ENCODE measurements at places on chromosomes 12 and 14.

GRCh38 chr12:52692254-52692653 lies 11.1 kb downstream of the KRT77 start:
- no peak for DNase-seq

DNA sequence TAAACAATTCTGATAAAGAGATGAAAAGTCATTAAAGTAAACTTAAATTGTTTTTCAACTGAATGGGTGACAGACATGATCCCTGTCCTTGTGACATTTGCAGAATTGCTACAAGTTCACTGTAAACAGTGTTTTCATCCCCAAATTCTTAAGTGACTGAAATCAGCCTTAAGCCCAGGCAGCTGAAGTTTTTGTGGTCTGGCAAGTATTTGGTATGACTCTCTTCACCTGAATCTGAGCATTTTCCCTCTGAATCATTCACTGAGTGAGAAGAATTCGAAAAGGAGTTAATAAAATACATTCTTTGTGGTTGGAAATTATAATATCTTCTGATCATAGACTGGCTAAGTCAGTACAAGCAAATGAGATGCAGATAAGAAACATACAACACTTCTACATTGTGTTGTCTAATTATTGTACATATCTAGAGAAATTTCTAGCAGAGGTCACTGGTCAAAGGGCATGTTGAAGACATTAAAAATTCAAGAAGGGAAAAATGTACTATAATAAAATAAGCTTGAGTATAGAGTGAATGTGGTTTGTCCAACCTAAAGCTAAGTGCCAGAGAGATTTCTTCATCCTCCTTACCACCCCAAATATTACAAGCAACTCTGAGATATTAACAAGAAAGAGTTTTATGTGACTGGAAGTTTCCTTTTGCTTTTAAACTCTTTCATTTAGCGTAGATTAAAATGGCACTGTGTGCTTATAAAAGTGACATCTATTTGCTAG lies 177.8 kb upstream of the DIO2 start:
- no peak for DNase-seq

DNA sequence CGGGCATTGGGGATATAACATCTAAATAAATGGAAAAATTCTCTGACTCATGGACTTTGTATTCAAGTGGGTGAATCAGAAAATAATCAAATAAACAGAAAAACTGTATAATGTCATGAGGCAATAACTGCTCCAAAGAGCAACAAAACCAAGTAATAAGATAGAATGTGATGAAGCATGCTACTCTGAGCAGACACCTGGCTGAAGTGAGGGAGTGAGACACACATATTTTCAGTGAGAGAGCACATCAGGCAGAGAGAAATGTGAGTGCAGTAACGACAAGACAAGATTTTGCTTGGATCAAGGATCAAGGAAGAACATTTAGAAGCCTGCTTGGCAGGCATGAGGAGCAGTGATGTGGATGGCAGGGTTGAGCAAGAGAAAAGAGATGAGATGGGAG lies 75.8 kb upstream of the CCDC91 start:
- no peak for DNase-seq

GRCh38 chr12:102921240-102921639 lies 4.2 kb upstream of the PAH start:
- no peak for DNase-seq

DNA sequence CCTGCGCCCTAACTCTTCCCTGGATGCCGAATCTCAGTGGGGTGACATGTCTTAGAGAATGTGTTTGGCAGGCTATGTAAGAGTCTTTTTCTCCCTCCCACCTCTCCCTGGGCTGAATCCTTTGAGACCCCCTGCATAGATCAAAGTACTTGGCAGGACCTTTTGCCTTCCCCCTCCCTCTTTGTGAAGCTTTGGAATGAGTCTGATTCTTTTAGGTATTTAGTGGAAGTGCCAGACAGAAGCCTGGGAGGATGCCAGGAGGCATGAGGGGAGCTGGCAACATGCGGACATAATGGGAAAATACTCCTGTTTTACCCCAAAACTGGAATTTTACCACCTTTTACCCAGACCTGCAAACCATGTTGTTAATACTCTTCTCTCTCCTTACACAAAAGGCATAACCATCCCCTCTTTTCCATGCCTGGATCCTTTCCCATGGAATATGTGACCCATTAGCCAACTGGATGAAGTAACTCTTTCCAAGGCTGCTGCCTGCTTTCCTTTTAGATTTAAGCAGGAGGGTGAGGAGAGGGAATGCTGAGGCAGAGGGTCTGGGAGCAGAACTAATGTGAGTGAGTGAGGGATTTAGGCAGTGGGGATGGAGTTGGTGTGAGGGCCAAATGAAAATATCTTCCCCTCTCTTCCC lies 41.7 kb downstream of the TTLL5 start:
- no peak for DNase-seq

- DNase-seq, result no peak
Observed at GRCh38 chr14:54936816-54937215, 34.2 kb upstream of the GCH1 start.

GRCh38 chr12:23895792-23896218 lies 53.7 kb downstream of the SOX5 start:
- DNase-seq, result peak; percentile 80

All from NCI-H1694 treated with DMSO at 0.1 percent for 48 hours (cell line).